Inflammatory macrophage (primary cell): ENCODE measurements at places on chromosomes 13 and 19.

- no peak for DNase-seq
Measured at GRCh38 chr19:10766049-10766623, 48.3 kb downstream of the DNM2 start.

- no peak for DNase-seq
Measured at GRCh38 chr19:23261496-23262020, 11.4 kb upstream of the ZNF724 start.

DNA sequence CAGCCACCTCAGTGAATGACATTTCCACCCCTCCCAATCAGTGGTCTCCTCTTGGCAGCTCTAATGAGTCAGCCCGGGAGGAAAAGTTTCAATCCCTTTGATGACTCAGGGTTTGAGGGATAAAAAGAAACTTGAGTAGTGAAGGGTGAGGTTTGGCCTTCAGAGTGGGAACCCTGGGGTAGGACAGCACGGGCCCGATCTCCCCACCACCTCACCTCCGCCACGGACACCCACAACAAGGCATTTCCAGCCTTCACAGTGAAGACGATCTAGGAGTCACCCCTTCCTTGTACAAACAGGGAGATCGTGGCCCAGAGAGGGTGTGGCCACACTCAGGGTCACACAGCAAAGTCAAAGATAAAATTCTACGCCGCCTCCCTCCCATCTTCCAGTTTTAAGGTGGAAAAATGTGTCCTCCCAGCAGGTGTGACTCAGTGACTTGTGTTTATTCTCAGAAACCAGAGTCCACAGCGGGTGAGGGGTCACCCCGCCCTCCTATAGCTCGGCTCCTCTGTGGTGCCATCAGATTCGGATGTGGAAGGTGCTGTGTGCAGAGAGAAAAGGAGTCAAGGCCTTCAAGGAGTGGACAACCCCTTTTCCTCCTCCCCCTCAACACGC is 12.3 kb downstream of the CIB3 start:
- DNase-seq = no peak

GRCh38 chr19:41325947-41326706 is 16.2 kb downstream of the CCDC97 start:
- peak; percentile 48 for DNase-seq

DNA sequence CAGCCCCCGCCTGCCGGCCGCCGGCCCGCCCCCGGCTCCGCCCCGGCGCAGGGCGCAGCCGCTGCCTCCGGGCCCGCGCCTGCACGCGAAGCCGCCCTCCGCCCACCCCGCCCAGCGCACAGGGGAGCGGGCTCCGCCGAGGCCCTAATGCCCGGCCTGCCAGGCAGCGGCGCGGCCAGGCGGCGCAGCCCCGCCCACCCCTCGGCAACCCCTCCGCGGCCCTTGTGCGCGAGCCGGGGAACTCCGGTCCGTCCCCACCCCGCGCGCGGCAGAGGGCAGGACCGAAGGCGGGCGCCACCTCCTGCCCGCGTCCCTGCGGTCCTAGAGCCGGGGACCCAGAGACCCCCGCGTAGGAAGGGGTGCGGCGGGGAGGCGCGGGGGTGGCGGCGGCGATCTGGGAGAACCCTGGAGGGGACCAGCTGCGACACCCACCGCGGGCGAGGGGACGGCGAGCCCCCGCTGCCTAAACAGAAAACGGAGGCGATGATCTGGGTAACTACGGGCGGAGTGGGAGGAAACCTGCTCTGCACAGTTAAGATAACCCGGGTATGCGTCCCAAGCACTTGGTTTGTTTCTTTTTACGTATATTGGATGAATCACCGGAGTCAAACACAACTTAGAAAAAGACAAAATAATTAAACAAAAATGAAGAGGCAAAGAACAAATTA is 350 bp upstream of the USP12 start:
- peak; percentile 88 for DNase-seq

DNA sequence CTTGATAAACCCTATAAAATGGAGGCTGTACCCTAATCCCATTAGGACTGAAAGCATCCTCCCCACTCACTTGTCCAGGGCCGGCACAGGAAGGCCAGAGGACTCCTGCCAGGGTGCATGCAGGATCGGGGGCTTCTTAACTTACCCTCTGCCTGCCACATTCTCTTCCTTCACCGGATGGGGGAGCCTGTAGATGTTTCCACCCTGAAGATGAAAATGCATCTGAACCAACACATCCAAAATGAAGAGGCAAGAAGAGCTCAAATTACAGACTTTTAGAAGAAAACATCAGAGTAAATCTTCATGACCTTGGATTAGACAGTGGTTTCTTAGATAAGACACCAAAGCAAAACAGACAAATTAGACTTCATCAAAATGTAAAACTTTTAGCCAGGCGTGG is 25.9 kb upstream of the NAPA start:
- DNase-seq = no peak

DNA sequence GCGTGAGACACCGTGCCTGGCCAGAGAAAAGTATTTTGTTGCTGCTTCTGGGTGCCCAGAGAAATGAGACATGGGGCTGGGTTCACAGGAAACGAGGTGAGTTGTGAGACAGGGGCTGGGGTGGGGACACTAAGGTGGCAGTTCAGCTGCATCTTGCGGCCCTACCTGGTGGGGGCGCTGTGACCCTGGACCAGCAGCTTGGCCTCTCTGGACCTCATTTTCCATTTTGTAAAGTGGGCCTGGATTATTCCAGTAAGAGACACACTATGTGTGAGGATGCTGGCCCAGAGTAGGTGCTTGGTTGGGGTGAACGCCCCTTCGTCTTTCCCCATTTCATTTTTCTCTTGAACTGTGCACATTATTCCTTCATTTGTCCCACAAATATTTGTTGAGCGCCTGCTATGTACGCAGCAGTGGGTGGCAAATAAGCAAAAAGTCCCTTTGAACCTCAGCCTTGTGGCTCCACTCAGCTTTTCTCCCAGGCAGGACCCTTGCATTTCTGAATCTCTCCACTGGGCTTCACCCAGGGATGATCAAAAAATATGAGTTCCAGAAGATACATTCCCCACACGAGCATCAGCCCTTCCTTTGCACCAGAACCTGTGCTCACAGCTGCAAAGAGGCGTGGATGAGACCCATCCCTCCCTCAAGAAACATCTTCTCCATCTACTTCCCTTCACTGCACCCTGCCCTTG is 26.6 kb upstream of the OR10H1 start:
- DNase-seq = no peak

DNA sequence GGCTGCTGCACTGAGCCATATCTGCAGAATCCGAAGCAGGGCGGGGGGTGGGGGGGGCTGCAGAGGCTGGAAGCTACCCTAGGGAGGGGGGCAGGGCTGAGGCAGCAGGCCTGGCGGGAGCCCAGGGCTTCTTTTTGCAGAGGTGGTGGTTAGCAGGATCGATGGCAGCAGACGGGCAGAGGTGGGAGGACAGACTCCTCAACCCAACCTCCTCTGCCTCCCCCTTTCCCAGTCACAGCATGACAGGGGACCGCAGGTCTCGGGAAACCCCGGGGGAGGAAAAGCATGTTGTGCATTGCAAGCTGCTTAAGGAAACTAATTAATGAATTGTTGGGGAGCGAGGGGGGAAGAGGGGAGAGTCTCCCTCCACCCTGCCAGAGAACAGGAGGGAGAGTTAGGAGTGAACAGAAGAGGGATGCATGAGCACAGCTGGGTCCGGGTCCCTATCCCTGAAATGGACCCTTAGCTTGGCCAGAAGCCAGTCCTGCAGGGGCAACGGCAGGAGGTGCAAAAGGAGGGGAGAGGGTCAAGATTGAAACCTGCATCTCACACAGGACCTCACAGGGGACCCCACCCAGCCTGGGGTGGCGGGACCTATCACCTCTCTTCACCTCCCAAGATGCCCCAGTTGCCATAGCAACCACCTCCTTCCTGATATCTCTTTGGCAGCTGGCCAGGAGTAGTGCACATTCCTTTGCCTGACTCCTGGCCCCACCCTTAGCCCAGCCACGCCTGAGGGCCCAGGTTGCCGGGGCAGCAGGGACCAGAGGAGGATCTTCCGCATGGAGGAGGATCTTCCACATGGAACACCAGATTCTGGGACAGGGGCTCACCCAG is 1.8 kb downstream of the FXYD7 start:
- no peak for DNase-seq

DNA sequence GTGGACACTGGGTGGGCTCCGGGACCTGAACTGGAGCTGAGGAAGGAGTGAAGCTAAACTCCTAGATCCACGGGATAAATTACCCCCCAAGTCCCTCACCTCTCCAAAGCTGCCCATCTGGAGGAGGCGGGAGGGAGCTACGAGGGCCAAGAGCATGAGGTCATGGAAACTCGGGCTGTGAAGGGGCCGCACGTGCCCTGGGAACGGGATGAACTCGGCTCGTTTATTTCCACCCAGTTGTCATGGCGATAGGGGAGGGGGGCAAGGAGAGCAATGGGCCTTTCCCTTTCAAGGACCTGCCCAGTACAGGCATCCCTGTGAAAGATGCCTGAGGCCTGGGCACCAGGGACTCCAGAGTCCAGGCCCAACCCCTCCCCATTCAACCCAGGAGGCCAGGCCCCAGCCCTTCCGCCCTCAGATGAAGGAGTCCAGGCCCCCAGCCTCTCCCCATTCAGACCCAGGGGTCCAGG is 3.8 kb downstream of the PPP1R12C start:
- no peak for DNase-seq

DNA sequence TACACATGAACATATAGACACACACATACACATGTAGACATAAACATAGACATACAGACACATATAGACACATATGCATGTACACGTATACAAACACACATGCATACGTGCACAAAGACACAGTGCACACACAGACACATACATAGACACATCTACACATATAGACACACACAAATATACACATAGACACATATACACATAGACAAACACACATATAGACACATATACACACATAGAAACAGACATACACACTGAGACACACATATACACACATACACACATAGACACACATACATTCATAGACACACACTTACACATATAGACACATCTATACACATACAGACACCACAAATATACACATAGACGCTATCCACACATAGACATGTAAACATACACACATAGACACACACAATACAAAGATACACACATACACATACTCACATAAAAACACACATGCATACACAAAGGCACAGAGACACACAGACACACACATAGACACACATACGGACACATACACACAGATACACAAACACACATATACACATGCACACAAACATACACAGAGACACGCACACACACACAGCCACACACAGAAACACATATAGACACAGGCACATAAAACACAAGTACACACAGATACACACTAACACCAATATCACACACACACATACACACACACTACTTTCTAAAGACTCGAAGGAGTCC is 254.0 kb downstream of the TSHZ3 start:
- no peak for DNase-seq

GRCh38 chr19:56400485-56400884 is 3.6 kb upstream of the ZNF583 start:
- no peak for DNase-seq

DNA sequence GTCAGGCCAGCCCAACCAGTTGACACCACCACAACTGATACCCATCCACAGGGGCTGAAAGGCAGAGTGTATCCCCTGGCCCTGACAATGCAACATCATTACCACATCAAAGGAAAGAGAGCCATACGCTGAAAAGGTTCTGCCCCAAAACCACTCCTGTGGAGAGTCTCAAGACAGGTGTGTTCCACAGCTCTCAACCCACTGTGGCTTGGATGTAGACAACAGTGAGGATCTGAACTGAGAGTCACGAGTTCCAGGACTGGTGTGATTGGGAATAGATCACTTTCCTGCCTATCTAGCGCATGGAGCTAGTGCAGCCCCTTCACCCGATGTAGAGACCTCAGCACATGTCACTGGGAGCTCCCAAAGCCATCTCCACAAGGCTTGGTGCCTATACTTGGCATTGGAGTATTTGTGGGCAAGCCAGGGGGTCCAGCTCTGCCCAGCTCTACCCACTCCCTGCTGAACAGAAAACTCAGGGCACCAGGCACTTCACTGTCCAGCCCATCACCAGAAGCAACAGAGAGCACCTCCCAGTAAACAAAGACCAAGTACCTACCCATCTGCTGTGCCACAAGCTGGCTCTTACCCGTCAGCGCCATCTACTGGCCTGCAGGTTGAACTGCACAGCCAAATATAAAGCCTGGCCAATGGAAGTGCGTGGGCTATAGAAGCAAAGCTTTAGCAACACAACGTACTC is 579.5 kb downstream of the UQCRFS1 start:
- DNase-seq = peak; percentile 79

DNA sequence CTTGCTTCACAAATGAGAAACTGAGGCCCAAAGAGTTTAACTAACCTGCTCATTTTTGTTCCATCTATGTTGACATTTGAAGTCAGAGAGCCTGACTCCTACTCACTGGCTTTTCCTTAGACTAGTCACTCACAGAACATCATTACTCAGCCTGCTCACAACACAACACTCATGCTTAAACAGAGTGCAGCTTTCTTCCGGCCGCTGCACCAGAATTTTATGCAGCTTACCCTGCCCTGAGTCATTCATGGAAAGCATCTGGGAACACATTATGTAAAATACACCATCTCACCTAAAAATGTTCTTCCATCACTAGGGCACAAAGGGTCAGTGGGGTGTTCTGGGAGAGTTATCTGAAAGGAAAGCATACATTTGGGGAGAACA is 303.4 kb downstream of the SPRY2 start:
- peak; percentile 75 for DNase-seq

- DNase-seq = no peak
Measured at GRCh38 chr13:75153386-75153785, 328.6 kb downstream of the TBC1D4 start.

DNA sequence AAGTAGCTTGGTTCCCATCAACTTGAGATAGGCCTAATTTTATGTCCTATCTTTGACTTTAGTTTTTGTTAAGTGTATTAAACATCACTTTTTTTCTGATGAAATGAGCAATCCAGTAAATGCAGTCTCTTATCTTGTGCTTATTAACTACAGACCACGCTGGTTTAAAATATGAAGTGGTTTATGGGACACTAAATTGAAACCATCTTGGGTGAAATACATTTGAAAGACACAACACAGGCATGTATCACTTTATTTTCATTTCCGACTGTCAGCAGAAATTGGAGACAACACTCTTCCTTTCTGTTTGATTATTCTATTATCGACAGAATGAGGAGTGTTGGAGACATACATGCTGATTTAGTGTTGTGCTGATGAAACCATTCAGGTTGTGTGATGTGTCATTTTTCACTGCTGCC is 447.7 kb downstream of the GPC6 start:
- DNase-seq = no peak

GRCh38 chr19:15365264-15365663 is 14.3 kb downstream of the AKAP8 start:
- no peak for DNase-seq

DNA sequence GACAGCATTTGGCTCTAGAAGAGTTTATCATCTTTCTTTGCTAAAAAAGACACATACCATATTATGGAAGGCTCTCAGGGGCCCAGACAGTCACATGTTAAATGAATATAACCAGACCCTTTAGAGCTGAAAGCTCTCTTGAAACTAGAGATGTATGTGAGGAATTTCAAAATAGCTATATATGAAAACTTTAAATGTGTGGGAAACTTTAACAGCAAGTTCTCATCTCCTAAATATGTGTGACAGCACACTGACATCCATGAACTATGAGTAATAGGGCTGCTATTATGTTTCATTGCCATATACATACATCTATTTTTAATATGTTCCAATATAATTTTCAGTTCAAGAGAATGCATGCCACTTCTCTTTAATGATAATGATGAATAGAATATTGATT is 509.5 kb downstream of the GPC6 start:
- DNase-seq = no peak

GRCh38 chr13:95307507-95307906 is 6.3 kb upstream of the ABCC4 start:
- no peak for DNase-seq

GRCh38 chr19:33368074-33368864 is 5.2 kb upstream of the CEBPG start:
- no peak for DNase-seq
